Head of caudate nucleus (tissue), 42 donors: ENCODE measurements at places on chromosomes 3 and 15.
A peak's percentile ranks its signal among the peaks of the same experiment; 100 is the strongest.

DNA sequence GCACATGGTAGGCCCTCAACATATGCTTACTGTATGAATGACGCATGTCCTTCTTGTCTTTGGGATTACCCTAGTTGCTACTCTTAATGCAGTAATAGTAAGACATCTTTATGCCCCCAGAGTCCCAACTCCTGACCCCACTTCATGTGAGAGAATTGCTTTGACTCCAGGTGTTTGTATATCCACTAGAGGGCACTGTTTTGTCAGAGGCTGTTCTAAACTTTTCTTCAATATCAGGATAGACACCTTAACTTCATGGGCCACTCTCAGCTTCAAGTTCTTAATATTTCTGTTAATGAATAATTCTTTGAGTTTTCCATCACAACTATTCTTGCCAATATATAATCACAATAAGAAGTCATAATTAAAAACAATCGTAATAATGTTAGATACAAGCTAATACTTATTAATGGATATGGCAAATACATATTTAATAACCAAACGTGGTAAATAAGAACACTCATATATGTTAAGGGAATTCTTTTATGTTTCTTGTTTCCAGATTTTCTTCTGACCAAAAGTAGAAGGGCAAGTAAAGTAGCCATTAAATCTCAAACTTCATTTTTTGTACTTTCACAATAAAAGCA is 337.2 kb upstream of the DNAJC19 start:
- DNase-seq: no peak

GRCh38 chr3:68986496-68987208 is 26.8 kb downstream of the EOGT start:
- DNase-seq: no peak

- peak; percentile 31 for DNase-seq
These were observed 37.2 kb downstream of the SSUH2 start for GRCh38 chr3:8607234-8608040.

- DNase-seq: no peak
These were observed 21.0 kb upstream of the IFT57 start for GRCh38 chr3:108243243-108243642.

DNA sequence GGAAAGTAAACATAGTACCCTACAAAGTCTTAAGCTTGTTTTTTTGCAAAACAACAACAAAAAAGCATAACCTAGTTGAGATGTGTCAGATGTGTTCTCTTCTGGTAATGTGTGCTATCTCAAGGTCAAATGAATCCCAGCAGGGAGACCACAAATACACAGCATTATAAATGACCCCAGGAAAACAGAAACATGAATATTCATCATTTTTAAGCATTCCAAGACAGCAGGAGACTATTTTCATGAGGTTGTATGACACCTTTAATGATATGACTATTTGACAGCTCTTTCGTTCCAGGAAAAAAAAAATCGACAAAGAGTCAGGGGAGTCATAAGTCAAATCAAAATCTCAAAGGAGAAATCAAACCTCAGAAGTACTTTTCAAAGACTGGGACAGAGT is 62.7 kb upstream of the CBLB start:
- no peak for DNase-seq

- no peak for DNase-seq
These were observed 227.1 kb upstream of the ATP11B start for GRCh38 chr3:182565916-182566796.

GRCh38 chr15:47388299-47388698 is 329.0 kb upstream of the SEMA6D start:
- no peak for DNase-seq

DNA sequence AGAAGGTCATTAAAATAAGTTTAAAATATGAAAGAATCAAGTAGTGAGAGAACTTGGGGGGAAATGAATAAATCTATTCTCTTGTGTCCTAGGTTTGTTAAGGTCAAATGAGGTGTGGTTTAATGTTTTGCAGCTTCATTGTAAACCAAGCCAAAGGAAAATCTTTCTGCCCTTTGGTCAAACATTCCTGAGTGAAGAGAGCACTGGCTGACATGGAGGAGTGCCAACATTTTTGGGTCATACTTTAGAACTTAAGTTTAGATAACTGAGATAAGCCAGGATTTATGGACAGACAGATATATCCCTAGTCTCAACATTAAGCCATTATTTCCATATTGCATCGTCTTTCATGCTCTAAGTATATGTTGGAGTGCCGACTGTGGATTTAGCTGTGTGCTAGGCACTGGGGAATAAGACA is 66.4 kb downstream of the PTPRG start:
- no peak for DNase-seq

DNA sequence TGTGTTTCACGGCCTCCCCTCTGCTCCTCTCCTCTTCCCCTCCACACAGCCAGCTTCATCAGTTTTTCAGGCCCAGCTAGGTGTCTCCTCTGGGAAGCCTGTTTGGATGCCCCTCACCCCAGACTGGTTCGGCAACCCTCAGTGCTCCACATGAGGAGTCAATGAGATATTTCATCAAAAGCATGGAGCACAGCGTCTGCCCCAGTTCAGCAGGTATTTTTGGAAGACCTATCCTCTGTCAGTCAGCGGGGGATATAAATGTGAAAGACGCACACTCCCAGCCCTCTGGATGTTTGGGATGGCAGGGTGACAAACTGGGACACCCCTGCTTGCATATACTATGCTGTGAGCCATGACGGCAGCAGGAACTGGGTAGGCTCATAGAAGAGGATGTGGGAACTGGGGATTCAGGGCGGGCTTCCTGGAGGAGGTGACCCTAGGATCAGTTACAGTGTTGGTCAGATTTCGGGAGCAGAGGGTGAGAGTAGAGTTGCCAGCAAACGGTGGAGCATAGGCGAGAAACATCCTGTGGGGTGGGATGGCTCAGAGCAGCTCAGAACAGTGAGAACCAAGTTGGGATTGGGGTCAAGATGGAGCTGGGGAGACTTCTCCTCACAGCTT is 42.9 kb downstream of the PXYLP1 start:
- DNase-seq: no peak

DNA sequence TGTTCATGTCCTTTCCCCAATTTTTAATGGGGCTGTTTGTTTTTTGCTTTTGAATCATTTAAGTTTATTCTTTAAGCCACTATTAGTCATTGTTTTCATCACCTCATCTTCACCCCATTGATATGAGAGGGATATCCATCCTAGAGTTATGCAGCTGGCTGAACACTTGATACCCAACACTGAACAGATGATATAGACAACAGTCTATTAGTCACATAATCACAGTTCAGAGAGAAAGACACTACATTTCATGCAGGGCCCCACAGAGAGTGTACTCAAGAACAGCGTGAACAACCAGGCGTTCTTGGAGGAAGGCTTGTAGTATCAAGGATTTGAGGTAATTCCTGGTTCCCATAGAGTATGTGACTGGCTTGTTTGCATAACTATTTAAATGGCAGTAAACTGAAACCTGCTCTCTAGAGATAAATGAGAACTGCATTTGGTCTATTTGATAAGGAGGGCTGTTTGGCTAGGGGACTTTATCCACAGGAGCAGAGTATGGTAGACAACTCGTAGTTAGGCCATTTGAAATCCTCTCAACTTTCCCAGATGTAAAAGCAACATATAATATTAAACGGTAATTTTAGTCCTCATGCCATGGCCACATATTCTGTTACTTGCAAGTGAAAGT is 618.7 kb downstream of the SI start:
- no peak for DNase-seq

GRCh38 chr15:88653200-88654064 is 14.6 kb downstream of the ISG20 start:
- DNase-seq: no peak

- no peak for DNase-seq
These were observed 2.1 kb upstream of the ATP13A4 start for GRCh38 chr3:193556841-193557240.

DNA sequence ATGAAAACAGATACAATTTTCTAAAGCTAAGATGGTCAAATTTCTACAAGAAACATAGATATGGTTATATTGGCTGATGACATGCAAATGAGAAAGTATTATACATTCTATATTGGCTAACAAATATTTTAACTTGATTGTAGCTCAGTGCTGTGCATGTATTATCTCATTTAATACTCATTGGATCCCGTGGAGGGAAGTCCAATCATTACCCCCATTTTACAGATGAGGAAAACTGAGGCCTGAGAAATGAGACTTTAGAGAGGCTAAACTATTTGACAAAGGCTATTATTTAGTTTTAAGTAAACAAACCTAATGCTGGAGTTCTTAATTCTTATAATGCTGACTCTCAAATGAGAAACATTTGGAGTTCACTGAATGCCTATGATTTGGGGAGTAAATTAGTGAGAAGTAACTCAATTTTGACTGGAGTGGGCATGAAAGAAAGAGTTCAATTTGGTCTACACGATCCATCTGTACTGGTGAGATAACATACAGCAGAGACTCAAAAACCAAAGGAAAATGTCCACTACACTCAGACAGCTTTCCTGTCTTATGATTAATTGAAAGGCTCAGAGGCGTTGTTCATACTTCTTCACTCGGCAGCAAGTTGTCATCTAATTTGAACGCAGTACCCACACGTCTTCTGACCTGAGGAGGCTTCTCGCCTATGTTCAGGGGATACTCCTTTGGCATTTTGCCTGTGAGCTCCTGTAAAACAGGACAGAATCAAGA is 72.2 kb upstream of the LMOD3 start:
- no peak for DNase-seq

- no peak for DNase-seq
These were observed 87.2 kb upstream of the TNFAIP8L3 start for GRCh38 chr15:51181905-51182304.

- DNase-seq: no peak
These were observed 34.8 kb downstream of the CAPN3 start for GRCh38 chr15:42394106-42394505.

DNA sequence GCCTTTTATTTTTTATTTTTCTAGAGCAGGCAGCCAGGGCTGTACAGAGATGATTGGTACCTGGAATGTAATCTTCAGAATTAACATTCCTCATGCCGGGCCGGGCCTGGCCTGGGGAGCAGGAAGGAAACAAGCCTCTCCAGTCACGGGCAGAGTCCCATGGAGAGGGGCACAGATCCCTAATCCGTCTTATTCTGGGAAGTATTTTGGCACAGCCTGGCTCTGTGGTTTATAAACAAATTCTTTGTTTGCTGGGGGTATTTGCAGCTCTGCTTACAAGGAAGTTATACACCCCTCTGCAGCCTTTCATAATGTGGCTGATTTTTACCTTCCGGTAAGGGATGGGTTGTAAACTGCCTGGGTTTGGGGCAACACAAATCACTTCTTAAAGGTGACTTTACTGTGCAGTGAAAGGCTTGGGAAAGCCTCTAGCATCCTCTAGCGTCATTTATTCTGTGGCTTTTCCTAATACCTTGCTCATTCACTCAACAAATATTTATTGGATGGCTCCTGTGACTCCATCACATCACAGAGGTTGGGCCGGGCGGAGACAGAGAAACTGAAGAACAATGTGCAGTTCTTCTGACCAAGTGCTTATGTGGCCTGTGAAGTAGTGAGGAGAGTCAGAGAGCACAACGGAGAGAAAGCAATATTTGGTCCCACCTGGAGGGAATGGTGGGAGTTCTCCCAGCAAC is 2.7 kb downstream of the SLC6A20 start:
- DNase-seq: no peak

DNA sequence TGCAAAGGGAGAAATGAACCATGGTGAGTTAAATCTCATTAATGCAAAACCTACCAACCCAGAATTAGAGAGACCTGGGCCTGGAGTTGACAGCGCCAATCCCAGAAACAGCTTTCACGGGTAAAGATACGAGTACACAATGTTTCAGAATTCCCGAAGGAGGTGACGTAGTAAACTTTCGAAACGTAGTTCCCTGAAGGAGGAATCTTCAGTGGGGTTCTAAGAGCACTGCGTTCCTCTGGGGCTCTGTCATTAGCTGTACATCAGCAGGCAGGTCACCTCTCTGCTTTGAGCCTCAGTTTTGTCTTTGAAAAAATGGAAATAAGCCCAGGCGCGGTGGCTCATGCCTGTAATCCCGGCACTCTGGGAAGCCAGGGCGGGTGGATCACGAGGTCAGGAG is 152.3 kb downstream of the XXYLT1 start:
- no peak for DNase-seq

- no peak for DNase-seq
These were observed 11.2 kb downstream of the CSNK1G1 start for GRCh38 chr15:64344651-64345294.

DNA sequence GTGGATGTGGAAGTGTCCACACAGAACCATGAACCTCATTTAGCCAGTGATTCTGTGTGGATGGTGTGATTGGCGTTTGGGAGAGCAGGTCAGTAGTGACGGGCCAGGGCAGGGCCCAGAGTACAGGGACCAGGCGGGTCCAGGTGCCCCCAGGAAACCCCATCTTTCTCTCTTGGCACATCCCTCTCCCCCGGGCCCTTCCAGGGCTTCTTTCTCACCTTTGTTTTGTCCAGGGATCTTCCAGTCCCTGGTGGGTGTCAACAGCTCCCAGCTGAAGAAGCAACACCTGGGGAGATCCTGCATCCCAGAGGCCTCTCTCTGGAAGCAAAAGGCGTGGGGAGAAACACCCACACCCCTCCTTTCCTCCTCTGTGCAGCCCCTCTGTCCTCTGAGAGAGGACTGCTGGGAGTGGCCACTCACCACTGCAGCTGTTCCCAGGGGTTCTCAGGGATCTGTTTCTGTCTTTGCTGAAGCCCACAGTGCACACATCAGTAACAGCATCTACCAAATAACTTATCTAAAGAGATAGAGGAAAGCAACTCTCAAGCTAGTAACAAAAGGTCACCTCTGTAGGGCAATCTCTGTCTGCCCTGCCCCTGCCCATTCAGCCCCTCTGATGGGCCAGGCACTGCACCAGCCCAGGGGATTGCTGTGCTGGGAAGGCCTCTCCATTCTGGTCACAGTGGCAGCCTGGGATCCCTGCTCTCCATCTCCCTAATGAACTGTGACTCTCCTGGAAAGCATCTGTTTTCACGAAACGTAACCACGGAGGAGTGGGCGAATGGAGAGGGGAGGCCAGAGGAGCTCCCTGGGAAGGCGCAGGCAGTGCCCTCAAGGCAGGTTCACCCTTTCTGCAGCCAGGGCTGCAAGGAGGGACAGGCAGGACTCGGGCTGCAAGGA is 98.3 kb upstream of the ALDH1A3 start:
- DNase-seq: no peak

DNA sequence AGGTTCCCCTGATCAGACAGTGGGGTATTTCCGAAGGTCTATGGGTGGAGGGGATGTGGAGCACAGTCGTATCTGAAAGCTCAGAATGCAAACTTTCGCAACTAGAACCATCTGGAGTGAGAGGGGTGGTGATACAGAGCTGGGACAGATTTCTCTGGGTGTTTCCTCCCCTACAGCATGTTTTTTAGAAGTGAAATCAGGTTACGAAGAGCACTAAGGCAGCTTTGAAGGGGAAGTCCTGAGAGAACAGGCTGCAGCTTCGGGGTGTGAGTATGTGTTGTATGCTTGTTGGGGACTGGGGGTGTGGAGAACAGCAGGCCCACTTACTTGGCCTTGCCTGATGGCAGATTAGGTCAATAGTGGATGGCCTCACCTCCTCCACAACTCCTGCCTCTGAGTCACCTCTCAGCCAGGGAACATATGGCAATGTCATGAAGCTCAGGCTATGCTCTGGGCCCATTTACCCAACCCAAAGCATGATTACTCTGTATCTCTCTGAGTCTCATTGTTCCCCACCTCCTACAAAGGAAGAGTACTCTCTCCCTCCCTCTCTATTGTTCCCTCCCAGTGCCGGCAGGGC is 107.2 kb upstream of the RASGRP1 start:
- no peak for DNase-seq

GRCh38 chr15:68352401-68353062 is 75.0 kb downstream of the FEM1B start:
- no peak for DNase-seq

- no peak for DNase-seq
These were observed 39.3 kb downstream of the PLD1 start for GRCh38 chr3:171770689-171771620.

- peak; percentile 39 for DNase-seq
These were observed 141.9 kb upstream of the CCDC54 start for GRCh38 chr3:107235193-107235927.

GRCh38 chr3:48016301-48016973 is at the start of gene MAP4:
Gene MAP4 (minus strand): TSS chr3:48016416. CDS start chr3:47998860, 17,556 bp downstream.
- no peak for DNase-seq
